ENCODE measurements at places on chromosomes 2 and 18. TPM values are rescaled to one million over a fixed set of nuclear protein-coding genes. Genes with fewer than 3 reads are reported as not detected.

DNA sequence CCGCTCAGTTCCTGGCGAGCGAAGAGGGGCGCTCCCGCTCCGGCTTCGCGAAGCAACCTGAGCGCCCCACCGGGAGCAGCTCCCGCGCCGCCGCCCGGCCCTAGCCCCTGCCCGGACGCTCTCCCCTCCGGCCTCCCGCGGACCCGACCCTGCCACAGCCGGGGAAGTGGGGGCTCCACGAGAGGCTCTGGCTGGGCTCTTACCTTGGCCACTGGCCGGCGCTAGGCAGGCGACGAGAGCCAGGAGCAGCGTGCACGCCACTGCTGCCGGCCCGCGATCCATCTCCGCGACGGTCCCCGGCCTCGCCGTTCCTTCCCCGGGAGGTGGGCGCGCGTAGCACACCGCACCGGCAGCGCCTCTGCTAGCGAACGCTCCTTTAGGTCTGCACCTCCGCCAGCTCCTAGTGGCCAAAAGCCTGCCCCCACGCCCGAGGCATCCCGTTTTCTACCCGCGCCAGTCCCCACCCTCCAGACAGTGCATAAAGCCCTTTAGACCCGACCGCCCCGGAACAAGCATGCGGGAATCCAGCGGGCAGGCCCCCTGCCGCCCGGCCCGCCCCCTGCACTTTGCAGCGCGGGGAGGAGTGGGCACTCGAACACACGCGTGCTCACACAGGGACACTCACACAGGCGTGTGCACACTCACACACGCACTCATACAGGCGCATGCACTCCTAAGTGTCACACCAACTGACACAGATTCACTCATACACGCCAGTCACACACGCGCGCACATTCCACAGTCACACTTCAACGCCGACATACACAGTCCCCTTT, at the start of gene LRP2:
Gene LRP2, minus strand, starts transcription at position 417 of the 776 bp plus-strand sequence. Its CDS starts 135 bp downstream, at position 282.
- H3K27ac ChIP-seq, result no peak within 1 kb of the TSS
- H3K4me1 ChIP-seq, result peaks cover 30% of the 10 kb centered on the region

DYNAP gene
- total RNA-seq, result not detected

FSIP2 gene
- total RNA-seq, result 0.10 TPM

- H3K4me1 ChIP-seq, result peaks cover 46% of the 10 kb centered on the region
- no peaks in the 10 kb centered on the region for H3K27me3 ChIP-seq
- DNase-seq, result no peak
- no peaks in the 10 kb centered on the region for H3K36me3 ChIP-seq
These were observed 88.5 kb upstream of the RANBP2 start for GRCh38 chr2:108630567-108631405.

DNA sequence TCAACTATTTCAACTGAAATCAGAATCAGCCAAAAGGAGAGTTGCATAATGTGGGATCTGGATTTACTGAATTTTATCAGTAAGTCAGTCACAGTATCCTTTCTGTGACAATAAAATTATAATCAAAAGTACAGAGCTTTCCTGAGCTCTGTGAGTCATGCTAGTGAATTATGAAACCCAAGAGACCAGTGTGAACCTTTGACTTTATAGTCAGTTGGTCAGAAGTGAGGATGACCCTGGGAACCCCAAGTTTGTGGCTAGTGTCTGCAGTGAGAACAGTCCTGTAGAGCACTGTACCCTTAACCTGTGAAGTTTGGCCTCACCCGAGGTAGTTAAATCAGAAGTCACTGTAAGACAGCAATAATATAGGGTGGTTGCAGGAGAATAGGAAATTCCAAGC, 381.7 kb downstream of the CDH19 start:
- no peaks in the 10 kb centered on the region for H3K27me3 ChIP-seq
- H3K36me3 ChIP-seq, result no peaks in the 10 kb centered on the region
- H3K27ac ChIP-seq, result no peak overlapping the region
- no peaks in the 10 kb centered on the region for H3K4me1 ChIP-seq
- DNase-seq, result no peak
- H3K4me3 ChIP-seq, result no peak overlapping the region

- no peaks in the 10 kb centered on the region for H3K27me3 ChIP-seq
- DNase-seq, result no peak
- H3K4me3 ChIP-seq, result no peak overlapping the region
These were observed 10.9 kb downstream of the ALS2 start for GRCh38 chr2:201769666-201770373.

- no peaks in the 10 kb centered on the region for H3K27me3 ChIP-seq
- no peak overlapping the region for H3K27ac ChIP-seq
- no peaks in the 10 kb centered on the region for H3K36me3 ChIP-seq
- no peaks in the 10 kb centered on the region for H3K4me1 ChIP-seq
- peak overlapping the region; percentile 30 for H3K4me3 ChIP-seq
These were observed 209.8 kb downstream of the DCDC2C start for GRCh38 chr2:3913166-3913565.

- no peak overlapping the region for H3K4me3 ChIP-seq
- H3K4me1 ChIP-seq, result peaks cover 6% of the 10 kb centered on the region
- no peak overlapping the region for H3K27ac ChIP-seq
- DNase-seq, result no peak
- no peaks in the 10 kb centered on the region for H3K27me3 ChIP-seq
These were observed 53.3 kb downstream of the DTNB start for GRCh38 chr2:25620077-25620476.

- peaks cover 49% of the 10 kb centered on the region for H3K4me1 ChIP-seq
- H3K36me3 ChIP-seq, result no peaks in the 10 kb centered on the region
- H3K27ac ChIP-seq, result peak overlapping the region; percentile 96
- no peak for DNase-seq
These were observed 58.1 kb downstream of the DGKD start for GRCh38 chr2:233412405-233412804.

DNA sequence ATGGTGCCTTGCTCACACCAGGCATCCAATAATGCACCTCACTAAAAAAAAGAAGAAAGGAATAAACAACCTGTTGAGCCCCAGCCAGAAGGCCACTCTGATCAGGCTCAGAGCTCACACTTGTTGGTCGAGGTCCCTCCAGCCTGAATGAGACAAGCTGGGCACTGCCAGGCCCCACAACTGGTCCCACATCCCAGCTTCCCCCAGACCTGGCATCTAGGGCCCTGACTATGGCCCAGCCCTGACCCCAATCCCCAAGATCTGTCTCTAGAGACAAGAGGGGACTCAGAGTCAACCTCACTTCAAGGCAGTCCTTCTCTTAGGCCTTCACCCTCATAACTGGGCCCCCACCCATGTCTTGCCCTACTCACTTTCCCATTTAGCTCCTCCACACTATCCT, 22.4 kb downstream of the TEX51 start:
- no peak for DNase-seq
- H3K4me1 ChIP-seq, result no peaks in the 10 kb centered on the region
- no peaks in the 10 kb centered on the region for H3K36me3 ChIP-seq

- H3K27ac ChIP-seq, result no peak overlapping the region
- H3K4me3 ChIP-seq, result no peak overlapping the region
- no peak for DNase-seq
- no peaks in the 10 kb centered on the region for H3K27me3 ChIP-seq
- H3K36me3 ChIP-seq, result no peaks in the 10 kb centered on the region
These were observed 3.0 kb upstream of the GFPT1 start for GRCh38 chr2:69390001-69390400.

DNA sequence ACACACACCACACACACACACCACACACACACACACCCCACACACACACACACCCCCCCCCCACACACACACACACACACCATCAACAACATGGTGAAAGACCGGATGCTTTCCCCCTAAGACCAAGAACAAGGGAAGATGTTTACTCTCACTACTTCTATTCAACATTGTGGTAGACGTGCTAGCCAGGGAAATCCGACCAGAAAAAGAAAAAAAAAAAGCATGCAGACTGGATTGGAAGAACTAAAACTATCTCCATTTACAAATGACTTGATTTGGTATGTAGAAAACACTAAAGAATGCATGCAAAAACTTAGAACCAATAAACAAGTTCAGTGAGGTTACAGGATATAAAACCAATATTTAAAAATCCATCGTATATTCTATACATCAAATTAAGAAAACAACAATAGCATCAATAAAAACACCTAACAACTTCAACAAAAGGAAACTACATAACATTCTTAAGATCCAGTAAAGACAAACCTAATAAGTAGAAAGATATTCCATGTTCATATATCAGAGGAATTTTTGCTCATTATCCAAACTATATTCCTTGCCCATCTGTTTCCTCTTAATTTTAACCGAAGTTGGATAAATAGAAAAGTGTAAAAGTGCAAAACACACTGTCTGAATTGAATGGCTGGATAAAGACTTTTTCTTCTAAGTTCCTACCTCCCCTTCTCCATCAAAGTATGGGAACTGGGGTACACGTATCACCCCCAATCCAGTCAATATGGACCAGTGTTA, 51.5 kb upstream of the RNU4ATAC start:
- no peaks in the 10 kb centered on the region for H3K36me3 ChIP-seq
- H3K4me1 ChIP-seq, result peaks cover 64% of the 10 kb centered on the region
- no peak overlapping the region for H3K4me3 ChIP-seq
- H3K27me3 ChIP-seq, result no peaks in the 10 kb centered on the region
- DNase-seq, result no peak
- no peak overlapping the region for H3K27ac ChIP-seq

DNA sequence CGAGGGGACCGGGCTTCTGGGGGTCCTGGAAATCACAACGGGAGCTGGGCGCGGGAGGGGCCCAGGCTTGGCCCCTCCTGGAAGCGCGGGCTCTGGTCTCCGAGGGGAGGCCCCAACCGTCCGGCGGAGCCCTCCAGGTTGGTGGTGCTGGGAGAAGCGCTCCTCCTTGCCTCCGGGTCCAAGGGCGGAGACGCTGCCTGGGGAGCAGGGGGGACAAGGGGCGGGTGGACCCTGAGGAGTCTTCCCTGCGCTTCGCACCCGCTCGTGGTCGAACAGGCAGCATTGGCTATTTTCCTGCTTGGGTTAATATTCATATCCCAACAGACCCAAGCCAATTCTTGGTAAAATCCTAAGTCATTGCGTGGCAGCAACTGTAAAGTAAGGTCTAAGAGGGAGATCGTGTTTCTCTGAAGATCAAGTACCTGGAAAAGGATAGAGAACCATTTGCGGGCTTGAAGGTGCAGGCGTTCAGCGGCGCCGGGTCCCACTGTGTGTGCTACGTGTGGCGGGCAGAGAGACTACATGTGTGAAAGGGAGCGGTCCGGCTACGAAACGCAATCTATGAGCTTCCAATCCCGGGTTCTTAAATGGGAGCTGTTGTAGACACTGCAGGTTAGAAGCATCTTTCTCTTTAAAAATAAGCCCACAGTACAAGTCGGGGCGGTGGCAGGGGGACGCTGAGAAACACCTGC, 805 bp downstream of the CIDEA start:
- no peak overlapping the region for H3K27ac ChIP-seq
- H3K4me3 ChIP-seq, result peak overlapping the region; percentile 56
- H3K4me1 ChIP-seq, result no peaks in the 10 kb centered on the region
- peak; percentile 33 for DNase-seq
- H3K27me3 ChIP-seq, result no peaks in the 10 kb centered on the region

- H3K27ac ChIP-seq, result peak overlapping the region; percentile 80
- DNase-seq, result peak; percentile 94
- H3K4me1 ChIP-seq, result peaks cover 51% of the 10 kb centered on the region
- no peaks in the 10 kb centered on the region for H3K36me3 ChIP-seq
These were observed 172.2 kb upstream of the HAAO start for GRCh38 chr2:42964439-42965083.

LONRF2 gene
- total RNA-seq, result 7.1 TPM

CAPN14 gene
- 0.13 TPM for total RNA-seq

- H3K36me3 ChIP-seq, result no peaks in the 10 kb centered on the region
- no peak overlapping the region for H3K4me3 ChIP-seq
- DNase-seq, result no peak
- H3K27me3 ChIP-seq, result no peaks in the 10 kb centered on the region
- H3K27ac ChIP-seq, result no peak overlapping the region
- no peaks in the 10 kb centered on the region for H3K4me1 ChIP-seq
These were observed 134.5 kb downstream of the LRRTM1 start for GRCh38 chr2:80169811-80170594.

LRRC30 gene
- 1.5 TPM for total RNA-seq

RALBP1 gene
- total RNA-seq, result 40.6 TPM

DNA sequence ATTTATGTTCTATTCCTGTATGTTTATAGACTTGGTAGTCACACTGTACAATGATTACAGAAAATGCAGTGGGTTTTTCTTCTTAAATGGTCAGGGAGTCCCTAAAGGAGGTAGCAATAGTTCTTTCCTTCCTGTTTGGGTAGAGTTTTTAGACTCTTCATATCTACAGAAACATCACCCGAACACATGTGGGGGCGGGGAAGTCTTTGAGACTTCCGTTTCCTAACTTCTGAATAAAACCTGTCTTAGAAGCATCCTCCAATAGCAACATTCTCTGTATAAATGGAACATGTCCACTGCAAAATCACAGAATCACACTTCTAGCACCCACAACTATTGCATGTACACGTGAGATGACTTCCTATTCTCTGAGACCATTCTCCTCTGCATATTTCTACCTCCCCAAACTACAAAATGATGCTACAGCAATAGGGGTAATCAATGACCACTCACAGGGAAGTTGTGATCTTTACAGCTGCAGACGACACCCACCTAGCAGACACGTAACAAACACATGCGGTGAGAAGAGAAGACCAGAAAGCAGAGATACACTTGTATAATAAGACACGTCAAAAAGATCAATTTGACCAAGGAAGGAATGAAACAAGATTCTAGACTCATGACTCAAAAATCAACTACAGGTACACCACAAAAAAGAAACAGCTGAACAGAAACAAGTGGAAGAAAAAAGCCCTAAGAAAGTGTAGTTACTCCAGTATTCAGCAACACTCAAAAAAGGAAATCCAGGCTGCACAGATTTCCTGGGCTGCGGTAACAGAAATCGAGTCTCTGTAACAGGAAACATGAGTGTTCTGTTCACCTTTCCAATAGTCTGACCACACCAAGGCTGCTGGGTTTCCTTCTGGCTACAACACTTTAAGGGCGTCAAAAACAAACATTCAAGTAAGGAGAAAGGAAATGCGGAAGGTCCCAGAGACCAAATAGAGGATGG, 120.4 kb downstream of the ZNF516 start:
- no peaks in the 10 kb centered on the region for H3K4me1 ChIP-seq
- no peak overlapping the region for H3K4me3 ChIP-seq
- DNase-seq, result no peak
- no peaks in the 10 kb centered on the region for H3K27me3 ChIP-seq

GRCh38 chr2:237466211-237466610, 20.8 kb upstream of the MLPH start:
- no peaks in the 10 kb centered on the region for H3K27me3 ChIP-seq
- H3K4me3 ChIP-seq, result no peak overlapping the region

- H3K27ac ChIP-seq, result no peak overlapping the region
- H3K27me3 ChIP-seq, result no peaks in the 10 kb centered on the region
- H3K4me3 ChIP-seq, result no peak overlapping the region
- DNase-seq, result no peak
These were observed 93.6 kb downstream of the ASAP2 start for GRCh38 chr2:9300214-9300613.

DNA sequence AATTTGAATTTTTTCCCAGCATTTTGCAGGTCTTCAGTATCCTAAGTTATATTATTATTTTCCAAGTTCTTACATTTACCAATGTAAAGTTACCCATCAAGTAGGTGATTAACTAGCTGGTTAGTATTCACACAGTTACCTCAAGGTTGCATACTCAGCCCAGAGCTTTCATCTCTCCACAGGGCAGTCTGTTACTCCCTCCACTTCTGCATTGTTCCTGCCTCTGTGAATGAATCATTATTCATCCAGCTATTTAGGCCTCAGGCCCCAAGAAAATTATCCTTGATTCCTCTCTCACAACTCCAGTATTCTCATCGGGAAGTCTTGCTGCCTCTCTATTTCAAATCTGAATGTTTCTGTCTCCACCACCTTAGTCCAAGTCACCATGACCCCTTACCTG, 92.2 kb downstream of the SMC6 start:
- no peaks in the 10 kb centered on the region for H3K27me3 ChIP-seq
- no peak overlapping the region for H3K27ac ChIP-seq
- no peak for DNase-seq
- peaks cover 34% of the 10 kb centered on the region for H3K36me3 ChIP-seq

PIKFYVE gene
- 12.0 TPM for total RNA-seq

CHRND gene
- total RNA-seq, result 300 TPM

GRCh38 chr18:76358774-76359173, 136.3 kb downstream of the ZNF516 start:
- H3K4me3 ChIP-seq, result no peak overlapping the region
- no peaks in the 10 kb centered on the region for H3K27me3 ChIP-seq
- no peaks in the 10 kb centered on the region for H3K4me1 ChIP-seq
